Stomach (tissue), 19 donors: ENCODE measurements at places on chromosomes 5 and 9. TPM values are rescaled to one million over a fixed set of nuclear protein-coding genes. Genes with fewer than 3 reads are reported as not detected.
A peak's percentile ranks its signal among the peaks of the same experiment; 100 is the strongest.

Gene BAAT
- not detected for total RNA-seq

Gene LHX2
- not detected for total RNA-seq

Gene CNTNAP3
- 2.3 TPM for total RNA-seq

- no peaks in the 10 kb centered on the region for H3K27me3 ChIP-seq
- no peaks in the 10 kb centered on the region for H3K4me1 ChIP-seq
- no peak overlapping the region for H3K4me3 ChIP-seq
- no peak for DNase-seq
- no peak overlapping the region for H3K27ac ChIP-seq
These were observed 608.3 kb upstream of the NUDT12 start for GRCh38 chr5:104170926-104171325.

DNA sequence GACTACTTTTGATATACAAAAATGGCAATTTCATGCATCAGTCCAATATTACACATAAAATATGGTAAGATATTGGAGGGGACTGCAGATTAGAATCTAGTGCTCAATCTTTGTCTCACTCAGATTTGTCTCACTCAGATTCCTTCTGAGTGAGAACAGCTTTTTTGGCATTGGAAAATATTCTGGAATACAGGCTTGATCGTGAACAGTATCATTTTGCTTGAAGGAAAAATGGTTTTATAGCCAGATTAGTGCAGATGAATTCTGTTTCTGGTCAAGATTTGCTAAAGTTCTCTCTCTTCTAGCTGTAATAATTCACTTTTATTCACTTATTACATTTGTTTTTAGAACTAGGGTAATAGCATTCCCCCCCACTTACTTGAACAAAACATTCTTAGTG is 51.2 kb downstream of the MAN2A1 start:
- H3K4me3 ChIP-seq, result no peak overlapping the region
- peaks cover 38% of the 10 kb centered on the region for H3K4me1 ChIP-seq
- H3K27me3 ChIP-seq, result no peaks in the 10 kb centered on the region
- no peak overlapping the region for H3K27ac ChIP-seq
- no peaks in the 10 kb centered on the region for H3K36me3 ChIP-seq

DNA sequence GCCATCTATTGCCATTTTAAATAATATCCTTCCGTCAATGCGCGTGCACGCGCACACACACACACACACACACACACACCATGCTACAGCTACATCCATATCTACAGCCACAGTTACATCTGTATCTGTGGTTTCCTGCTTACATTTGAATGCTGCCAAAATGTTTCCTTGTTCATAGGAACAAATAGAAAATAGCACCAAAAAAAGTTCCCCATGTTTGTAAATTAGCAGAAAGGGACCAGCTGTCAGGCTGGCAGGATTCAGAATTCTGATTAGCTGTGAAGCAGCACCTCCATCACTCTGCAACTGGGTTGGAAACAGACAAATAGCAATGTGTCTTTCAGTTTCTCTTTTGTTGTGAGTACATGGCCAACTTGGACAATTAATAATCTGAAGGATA is 601.5 kb downstream of the IRX1 start:
- no peaks in the 10 kb centered on the region for H3K36me3 ChIP-seq
- no peak overlapping the region for H3K4me3 ChIP-seq
- peak; percentile 34 for DNase-seq
- no peak overlapping the region for H3K27ac ChIP-seq
- no peaks in the 10 kb centered on the region for H3K4me1 ChIP-seq
